Activated T-cell treated with anti-CD3 and anti-CD28 coated beads, Interleukin-2, amount 50 U/mL, for 4 hours (primary cell): ENCODE measurements at places on chromosomes 7 and 10.

DNA sequence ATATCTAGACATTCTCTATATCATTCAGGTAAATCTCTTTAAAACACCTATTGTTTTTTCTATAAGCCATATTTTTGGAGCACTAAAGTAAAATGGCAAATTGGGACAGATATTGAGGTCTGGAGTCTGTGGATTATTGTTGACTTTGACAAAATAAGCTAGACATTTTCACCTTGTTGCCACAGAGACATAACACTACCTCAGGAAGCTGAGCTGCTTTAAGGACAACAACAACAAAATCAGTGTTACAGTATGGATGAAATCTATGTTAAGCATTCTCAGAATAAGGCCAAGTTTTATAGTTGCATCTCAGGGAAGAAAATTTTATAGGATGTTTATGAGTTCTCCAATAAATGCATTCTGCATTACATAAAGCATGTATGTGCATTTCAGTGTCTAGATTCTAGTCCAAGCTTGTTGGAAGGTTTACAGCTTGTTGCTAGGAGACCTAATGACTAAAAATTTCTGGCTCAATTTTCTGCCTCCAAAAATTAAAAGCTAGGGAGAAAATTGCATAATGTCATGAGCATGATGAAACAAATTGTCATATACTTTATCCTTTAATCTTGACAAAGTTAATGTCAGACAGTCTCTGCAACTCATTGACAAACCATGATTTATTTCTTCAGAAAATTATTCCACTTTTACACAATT lies 18.3 kb downstream of the LIPM start:
- no peak for DNase-seq

GRCh38 chr7:149353739-149354504 lies 91.9 kb downstream of the ZNF783 start:
- DNase-seq, result no peak

DNA sequence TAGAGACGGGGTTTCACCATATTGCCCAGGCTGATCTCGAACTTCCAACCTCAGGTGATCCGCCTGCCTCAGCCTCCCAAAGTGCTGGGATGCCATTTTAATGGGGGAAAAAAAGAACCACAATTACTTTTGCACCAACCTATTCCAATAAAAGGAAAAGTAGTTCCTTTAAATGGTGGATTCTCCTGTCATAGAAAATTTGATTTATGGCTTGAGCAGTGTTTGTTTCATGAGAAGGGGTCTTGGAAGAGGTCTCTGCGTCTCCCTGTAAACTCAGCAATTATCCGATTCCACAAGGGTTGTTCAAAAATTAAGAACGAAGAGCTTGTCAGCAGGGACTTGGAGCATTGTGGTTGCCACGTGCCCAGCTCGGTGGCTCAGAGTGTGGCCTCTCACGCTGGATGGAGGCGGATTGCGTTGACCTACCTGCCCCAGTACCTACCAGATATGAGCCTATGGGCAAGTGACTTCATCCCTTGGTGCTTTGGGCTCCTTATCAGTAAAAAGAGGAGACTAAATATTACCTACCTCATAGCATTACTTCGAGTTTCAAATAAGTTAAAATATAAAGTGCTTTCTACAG lies 2.8 kb upstream of the TRIP6 start:
- DNase-seq, result no peak

DNA sequence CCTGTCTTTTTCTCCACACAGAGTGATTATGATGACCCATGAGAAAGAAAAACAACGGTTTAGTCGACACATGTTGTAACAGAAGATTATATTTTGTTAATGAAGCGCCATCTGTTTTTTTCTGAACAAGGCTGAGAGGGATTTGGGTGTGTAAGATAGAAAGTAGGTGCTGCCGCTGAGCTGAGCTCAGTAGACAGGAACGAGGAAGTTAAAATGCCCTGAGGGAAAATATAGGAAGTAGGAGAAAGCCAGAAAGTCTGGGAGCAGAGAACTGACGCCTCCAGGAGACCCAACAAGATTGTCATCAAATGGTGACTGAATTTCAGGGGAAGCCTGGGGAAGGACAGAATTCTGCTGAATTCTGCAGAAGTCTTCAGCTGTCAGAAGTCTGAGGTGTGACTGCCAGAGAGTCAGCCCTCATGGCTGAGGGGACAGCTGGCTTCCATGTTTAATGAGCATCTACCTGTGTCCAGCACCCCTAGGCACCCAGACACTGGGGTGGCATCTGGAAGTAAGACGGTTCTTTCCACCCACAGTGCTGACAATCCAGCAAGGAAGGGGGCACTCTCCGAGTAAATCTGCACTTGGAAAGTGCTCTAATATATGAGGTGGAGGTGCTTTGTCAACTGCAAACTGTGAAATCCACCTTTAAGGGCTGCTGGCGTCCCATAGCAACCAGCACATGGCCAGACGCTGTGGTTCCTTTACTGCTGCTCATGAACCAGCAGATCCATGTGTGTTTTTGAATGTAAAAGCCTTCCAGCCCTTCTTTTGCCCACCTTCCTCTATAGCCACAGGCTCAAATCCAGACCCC lies 12.5 kb upstream of the TSPAN15 start:
- DNase-seq, result no peak

GRCh38 chr10:71807557-71808510 lies 34.5 kb upstream of the VSIR start:
- DNase-seq, result no peak

GRCh38 chr10:5765617-5766016 lies 47.6 kb downstream of the GDI2 start:
- DNase-seq, result no peak

DNA sequence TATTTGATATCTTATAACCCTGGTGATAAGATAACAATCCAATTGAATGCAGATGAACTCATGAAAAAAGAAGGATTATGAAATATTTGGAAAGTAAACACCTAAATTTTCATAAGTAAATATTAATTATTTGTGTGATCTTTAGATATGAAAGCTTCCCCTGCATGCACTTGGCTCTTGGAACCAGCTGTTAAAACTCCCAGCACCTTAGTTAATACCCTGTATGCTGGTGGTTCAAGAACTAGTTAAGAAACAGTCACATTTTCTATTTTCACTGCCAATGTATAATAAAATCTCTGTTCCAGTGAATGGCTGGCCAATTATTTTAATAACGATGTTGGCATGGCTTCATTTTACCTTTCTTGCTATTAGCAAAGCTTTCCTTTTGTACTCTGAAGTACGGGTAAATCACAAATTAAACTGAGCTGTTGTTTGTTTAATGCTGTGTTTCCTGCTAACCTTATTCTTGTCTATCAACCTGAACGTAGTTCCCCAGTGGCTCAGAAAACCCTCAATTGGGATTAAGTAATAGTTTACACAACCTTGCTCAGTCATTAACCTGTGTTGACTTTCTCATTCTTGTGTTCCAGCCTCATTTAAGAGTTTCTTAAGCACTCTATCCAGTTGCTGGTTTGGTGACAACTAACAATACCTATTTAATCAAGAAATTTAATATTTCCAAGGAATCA lies 38.9 kb downstream of the MET start:
- DNase-seq, result no peak

DNA sequence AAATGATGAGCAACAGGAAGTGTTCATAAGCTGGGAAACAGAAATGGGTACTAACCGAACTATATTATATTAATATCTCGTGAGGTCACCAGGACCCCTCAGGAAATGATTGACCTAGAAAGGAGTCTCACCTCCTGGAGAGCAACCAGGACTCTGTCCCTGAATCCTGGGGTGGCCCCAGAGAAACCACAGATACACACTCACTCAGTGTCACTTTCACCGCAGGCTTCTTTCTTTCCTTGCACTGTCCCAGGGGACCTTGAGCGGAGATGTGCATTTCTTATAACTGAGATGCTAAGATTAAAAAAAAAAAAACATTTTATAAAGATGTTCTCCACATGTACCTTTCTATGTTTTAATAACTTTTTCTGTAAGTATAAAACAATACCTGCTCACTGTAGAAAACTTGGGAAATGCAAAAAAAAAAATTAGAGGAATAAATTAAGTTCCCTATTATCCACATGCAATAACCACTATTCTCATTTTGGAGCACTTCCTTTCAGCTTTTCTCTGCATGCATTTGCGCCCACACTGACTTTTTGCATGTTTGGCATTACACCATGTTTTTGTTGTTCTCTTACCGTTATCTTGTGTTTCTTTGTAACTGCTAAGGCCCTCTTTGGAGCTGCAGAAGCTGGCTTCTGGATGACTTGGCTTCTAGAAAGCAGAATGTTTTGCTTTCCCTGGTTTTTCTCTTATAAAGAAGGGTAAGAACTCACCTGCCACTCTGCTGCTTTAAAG lies 15.0 kb downstream of the NOD1 start:
- DNase-seq, result no peak
